Thymus (tissue), 14 donors: ENCODE measurements at places on chromosomes 1 and 21. TPM values are rescaled to one million over a fixed set of nuclear protein-coding genes. Genes with fewer than 3 reads are reported as not detected.

- no peak for DNase-seq
Measured at GRCh38 chr1:109133002-109133706, 19.2 kb downstream of the ELAPOR1 start.

AVPR1B gene
- 0.09 TPM for total RNA-seq

DNA sequence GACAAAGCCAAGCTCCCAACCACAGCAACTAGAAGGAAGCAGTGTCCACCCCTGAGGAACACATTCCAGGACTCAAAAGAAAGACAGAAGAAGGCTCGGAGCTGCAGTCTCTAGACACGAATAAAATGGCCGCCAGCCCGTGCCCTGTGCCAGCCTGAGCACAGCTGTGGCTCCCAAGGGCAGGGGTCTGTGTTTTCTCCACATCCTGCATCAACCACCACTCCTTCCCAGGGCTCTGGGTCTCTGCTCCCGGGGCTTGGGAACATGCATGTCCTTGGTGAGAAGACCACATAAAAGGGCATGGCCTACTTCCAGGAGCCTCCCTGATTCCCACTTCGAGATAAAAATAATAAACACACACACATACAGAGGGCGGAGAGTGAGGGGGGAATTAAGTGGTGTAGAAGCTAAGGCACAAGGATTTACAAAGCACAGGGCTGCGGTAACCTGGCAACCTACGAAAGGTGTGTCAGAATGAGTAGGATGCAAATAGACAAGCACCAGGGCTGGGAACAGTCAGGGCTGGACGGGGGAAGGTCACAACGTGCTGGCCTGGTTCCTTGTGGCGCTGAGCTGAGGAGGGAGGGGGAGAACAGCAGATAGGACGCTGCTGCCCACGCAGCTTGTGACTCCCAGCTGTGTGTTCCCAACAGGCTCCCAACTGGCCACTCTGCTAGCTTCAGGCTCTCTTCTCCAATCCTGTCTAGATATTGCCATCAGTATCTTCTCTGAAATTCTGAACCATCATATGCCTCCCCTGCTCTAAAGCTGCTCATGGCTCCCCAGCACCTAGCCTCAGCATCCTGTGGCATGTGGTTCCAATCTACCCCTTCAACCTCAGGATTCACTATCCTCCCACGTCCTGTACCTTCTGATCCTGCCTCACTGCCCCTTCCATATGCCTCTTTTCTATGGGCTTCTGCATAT, 72.5 kb downstream of the CD34 start:
- no peak for DNase-seq

- DNase-seq, result no peak
Measured at GRCh38 chr1:64878931-64879611, 87.3 kb downstream of the JAK1 start.

DNA sequence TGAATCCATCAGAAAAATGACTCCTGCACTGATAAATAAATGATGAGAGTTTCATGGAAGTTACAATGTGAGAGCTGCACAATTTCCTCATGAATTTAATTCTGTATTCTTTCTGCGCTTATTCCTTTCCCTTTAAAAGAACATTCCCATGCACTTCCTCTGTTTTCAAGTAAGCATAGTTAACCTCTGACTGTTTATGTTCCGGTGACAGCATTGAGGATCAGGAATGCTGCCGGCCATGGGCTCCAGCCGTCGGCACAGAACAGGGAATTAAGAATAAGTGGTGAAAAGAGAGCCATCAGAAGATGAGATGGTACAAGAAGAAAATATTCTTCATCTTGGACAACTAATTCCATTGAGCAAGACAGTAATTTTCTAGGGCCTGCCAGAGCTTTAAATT, 65.3 kb downstream of the SUSD4 start:
- DNase-seq, result no peak

GRCh38 chr1:3551711-3552110, 59.6 kb downstream of the MEGF6 start:
- DNase-seq, result no peak

KIF14 gene
- total RNA-seq, result 14.4 TPM

CYP4A11 gene
- not detected for total RNA-seq

- DNase-seq, result no peak
Measured at GRCh38 chr1:185365951-185366350, 48.9 kb upstream of the IVNS1ABP start.

OR2L13 gene
- total RNA-seq, result 0.05 TPM

PDZK1IP1 gene
- 1.1 TPM for total RNA-seq

IL20 gene
- 0.05 TPM for total RNA-seq

DNA sequence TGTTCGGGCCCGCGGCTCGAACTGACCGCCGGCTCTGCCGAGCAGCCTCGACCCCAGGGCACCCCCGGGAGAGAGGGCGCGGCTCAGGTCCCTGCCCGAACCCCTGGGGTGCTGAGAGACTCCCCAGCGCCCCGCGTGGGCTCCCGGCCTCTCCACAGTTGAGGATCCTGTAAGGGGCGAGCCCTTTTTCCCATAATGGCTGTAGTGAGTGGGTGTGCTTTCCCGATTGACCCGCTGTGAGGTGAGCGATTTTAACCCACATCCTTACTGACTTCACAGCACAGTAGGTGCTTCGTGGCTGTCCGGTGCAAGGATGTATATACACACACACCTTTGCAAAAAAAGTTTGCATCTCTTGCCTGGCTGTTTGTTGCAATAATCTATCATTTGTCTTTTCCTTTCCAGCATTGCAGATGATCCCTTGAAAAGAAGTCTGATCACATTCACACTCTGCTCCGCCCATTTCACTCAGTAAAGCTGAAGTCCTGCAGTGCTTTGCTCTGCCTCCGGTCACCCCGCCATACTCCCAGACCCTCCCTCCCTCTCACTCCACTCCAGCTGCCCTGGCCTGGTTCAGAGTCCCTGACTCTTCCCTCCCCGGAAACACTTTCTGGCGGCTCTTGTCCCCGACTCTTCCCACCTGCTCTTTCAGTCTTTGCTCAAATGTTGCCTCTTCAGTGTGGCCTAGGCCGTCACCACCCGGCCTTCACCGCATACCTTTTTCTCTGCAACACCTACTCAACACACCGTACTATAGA, 955 bp upstream of the UBE2G2 start:
- no peak for DNase-seq

DNA sequence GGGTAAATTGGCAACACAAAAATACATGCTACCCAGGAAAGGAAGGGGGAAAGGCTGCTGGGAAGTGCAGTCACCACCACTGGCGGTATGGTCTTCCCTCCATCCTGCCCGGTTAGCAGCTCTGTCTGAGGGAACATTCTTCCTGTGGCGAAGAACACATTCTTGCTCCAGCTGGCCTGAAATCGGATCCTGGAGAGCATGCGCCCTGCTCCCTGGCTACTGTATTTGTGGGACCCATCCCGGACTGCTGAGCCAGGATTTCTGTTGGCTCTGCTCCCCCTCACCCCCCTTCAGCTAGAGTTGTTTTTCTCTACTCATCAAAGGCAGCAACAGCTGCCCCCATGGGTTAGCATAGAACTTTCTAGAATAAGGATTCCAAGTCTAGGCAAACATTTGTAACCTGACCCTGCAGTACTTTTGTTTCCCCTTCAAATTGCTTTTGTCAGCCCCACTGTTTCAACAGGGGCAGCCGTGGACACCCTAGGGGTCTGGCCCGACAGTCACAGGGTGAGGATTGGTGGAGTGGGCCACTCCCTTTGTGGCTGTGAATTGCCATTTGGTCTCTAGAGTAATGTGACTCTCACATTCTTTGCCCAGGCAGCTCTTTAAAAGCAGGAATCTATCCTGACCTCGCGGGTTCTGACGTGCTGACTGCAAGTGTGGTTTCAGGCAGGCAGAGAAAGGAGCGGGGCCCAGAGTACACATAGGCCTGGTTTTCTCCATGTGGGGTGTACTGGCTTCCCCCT, 157.7 kb downstream of the TOMM20 start:
- no peak for DNase-seq

- no peak for DNase-seq
Measured at GRCh38 chr21:44872649-44873355, 688 bp downstream of the PTTG1IP start.

PODN gene
- total RNA-seq, result 1.4 TPM

- DNase-seq, result no peak
Measured at GRCh38 chr1:109883248-109883955, 27.2 kb upstream of the CSF1 start.

HEATR1 gene
- 17.7 TPM for total RNA-seq

- DNase-seq, result no peak
Measured at GRCh38 chr1:9836632-9836960, 12.8 kb upstream of the CLSTN1 start.

DNA sequence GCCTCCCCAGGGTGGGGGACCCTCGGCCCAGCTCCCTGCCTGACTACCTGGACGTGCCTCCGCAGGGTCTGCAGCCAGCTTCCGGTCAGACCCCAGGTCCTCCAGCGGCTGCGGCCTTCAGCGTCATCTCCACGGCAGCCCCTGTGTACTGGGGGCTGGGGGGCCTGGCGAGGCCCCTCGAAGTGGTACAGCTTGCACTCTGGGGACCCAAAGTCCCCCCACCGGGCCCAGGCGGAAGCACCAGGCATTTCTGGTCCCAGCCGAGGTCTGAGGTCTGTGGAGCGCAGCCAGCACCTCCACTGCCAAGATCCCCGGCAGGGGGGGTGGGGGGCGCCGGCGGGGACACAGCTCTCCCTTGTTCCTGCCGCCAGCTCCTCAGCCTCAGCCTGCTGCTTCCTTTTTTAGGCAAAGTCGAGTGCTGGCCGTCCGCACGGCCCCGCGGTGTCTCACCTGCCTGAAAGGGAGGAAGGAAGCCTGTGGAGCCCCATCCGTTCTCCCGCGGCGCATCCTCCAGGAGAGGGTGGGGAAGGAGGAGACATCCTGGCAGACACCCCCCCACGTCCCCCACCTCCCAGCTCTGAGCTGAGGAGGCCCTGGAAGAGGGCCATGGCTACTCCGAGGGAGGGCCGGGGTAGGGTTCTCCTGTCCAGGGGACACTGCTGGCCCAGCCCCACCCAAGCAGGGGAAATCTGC, 1.2 kb upstream of the VWA1 start:
- no peak for DNase-seq

GRCh38 chr1:149844650-149845255, 54.6 kb upstream of the BOLA1 start:
- peak; percentile 14 for DNase-seq

DNA sequence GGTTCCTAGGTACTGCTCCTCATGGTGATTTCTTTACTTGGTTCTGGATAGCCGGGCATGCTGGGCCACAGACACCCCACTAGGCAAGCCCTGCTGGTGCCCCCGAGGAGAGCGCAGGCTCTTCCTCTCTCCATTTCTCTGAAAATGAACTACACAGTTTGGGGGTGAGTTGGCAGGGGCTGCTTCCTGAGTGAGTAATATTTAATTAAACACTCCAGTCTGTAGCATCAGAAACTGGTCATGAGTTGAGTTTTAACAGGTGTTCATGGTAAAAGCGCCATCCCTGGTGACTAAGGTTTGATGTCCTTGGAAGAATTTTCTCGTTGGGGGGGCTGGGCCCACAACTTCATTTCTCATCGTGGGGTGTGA, 1.7 kb downstream of the SPSB1 start:
- DNase-seq, result no peak

DNA sequence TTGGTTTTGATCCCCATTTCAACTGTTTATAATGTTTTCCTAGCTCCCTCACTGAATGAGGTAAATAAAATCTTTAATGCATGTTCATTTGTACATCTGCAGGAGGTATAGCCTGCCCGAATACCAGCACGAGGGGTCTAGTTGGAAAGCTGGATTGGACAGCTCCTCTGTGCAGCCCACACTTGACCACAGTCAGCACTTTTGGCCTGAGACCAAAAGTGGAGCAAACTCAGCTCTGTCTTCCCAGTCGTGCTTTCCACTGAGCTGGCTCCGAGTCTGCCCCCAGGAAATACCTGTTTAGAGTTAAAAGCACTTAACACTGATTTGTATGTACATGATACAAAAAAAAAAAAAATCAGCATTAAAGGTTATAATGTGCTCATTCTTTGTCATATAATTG, 224.4 kb downstream of the DSCAM start:
- no peak for DNase-seq

DNA sequence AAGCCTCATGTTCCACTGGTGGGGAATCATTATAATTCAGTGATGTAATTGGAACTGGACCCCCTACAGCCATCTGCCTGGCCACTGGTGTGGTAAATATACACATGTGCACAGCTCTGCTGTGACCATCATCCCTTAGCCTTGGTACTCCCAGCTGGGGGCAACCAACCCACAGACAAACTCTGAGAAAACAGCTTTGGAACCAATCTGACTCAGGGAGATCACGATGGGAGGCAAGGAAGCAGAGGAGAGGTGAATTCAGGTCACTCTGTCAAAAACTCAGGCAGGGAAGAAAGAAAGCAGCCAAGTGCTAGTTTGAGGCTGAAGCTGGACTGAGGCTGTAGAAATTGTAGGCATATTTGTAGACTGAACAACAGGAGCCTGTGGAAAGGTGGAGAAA, 197.8 kb upstream of the GALNT2 start:
- no peak for DNase-seq

DNA sequence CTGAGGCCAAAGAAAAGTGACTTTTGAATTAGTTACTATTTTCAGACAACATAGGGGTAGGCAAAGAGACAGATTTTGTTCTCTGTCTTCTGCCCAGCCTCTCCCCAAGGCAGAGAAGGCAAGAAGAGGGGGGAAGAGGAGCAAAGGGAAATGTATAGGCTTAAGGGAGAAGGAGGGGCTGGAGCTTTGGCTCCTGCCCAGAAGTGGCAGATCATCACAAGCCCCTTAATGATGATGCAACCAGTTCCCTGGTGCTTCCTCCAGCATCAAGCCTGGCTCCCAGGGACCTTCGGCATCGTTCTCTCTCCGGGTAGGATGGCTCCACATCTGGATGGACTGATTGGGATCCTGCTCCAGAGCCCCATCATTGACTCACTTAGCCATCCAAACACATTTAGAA, 112.8 kb downstream of the KCND3 start:
- no peak for DNase-seq

DNA sequence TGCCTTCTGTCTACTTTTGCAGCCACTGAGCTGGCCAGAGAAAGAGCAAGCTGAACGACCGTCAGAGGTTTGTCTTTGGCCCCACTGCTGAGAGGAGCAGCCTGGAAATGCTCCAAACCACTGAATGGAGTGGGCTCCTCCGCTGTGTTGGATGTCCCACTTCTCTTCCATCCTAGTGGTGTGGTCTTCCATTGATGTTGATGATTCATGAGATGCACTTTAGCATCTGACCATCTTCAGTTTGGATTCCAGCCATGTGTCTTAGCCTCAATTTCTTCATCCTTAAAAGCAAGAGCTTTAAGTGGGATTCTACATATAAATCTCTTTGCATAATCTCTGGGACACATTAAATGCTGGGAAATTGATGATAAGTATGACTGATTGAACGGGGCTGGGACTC, 276.9 kb downstream of the SIPA1L2 start:
- no peak for DNase-seq

GRCh38 chr1:29352719-29353420, 116.5 kb downstream of the PTPRU start:
- no peak for DNase-seq
